NCI-H1417 treated with DMSO at 0.1 percent for 48 hours (cell line): ENCODE measurements at places on chromosomes 7 and 10.

- no peak for DNase-seq
Observed at GRCh38 chr10:79246606-79247275, 100.5 kb upstream of the PPIF start.

- DNase-seq = no peak
Observed at GRCh38 chr7:135486261-135486920, 23.5 kb downstream of the CNOT4 start.

GRCh38 chr7:69757981-69758430 lies 159.7 kb downstream of the AUTS2 start:
- DNase-seq = no peak

- DNase-seq = no peak
Observed at GRCh38 chr7:153628825-153629224, 423.4 kb upstream of the DPP6 start.

DNA sequence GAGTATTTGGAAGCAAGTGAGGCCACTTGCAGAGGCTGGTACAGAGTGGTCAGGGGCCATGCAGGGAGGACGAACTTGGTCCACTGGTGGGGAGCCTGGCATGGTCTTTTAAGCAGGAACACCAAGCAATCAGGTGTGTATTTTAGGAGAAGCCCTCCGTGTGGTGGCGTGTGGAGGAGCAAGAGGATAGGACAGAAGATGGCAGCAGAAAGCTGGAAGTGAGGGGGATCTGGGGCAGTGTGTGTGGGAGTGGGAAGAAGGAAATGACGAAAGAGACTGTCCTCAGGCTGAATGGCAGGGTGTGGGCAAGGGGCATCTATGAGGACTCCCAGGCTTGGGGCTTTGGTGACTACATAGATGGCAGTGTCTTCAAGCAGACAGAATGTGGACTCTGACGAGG lies 51.2 kb downstream of the TEX36 start:
- DNase-seq = no peak

DNA sequence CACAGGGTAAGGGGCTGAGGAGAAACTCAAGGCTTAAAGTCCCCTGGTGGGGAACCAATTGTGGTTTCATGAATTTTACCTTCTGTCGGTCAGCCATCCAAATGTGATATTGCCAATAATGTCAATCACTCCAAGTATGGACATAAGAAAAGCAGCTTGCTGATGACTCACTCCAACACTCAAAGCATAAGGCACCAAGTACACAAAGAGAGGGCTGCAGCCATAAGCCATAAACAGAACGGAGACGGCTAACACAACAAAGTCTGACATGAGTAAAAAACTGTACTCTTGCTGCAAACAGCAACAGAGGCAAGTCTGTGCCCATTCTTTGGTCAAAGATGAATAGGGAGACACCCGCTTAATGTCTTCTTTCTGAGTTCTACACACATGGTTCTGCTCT lies 24.2 kb downstream of the IFIT5 start:
- DNase-seq = no peak

GRCh38 chr7:17022920-17023319 lies 141.1 kb upstream of the AGR3 start:
- DNase-seq = no peak

GRCh38 chr7:105268056-105268455 lies 120.7 kb downstream of the SRPK2 start:
- no peak for DNase-seq

GRCh38 chr10:126599949-126600682 lies 70.4 kb downstream of the C10orf90 start:
- DNase-seq = no peak

GRCh38 chr10:114367351-114368056 lies 36.8 kb downstream of the AFAP1L2 start:
- DNase-seq = no peak

GRCh38 chr10:52438119-52438518 lies 124.0 kb downstream of the DKK1 start:
- no peak for DNase-seq

- DNase-seq = no peak
Observed at GRCh38 chr10:98608411-98608810, 161.7 kb upstream of the HPS1 start.

GRCh38 chr10:49384268-49384953 lies 11.5 kb downstream of the DRGX start:
- DNase-seq = no peak
